Spleen (tissue), 13 donors: ENCODE measurements at places on chromosomes 11 and 22.

DNA sequence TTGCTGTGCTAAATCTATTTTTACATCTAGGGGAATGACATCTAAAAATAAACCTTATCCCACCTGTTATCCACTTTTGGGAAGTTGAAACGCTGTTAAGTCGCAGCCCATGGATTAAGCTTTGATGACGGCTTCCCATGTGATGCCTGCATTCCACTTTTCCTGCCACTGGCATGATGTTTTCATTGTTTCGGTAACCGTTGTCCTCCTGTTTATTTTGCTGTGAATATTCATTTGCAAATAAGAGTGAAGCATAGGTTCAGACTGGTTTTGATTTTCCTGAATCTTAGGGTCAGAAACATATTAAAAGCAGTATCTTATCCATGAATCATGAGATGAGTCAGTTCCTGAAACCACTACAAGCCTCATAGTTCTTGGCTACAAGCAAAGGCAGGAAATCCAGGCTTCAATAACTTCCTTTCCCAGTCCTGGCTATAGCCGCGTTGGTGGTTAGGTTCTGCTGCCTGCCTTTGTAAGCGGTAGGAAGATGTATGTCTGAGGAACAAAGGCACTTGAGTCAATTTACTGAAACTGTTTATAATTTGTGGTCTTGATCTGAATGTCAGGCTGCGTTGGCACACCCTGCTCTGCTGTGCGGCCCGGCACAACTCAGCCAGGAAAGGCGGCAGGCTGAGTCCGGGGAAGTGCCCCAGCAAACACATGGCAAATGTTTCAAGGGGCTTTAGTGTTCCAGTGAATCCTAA lies 19.4 kb downstream of the TEAD1 start:
- no peak for DNase-seq

GRCh38 chr11:94449437-94449836 lies 44.2 kb downstream of the MRE11 start:
- no peak for DNase-seq

DNA sequence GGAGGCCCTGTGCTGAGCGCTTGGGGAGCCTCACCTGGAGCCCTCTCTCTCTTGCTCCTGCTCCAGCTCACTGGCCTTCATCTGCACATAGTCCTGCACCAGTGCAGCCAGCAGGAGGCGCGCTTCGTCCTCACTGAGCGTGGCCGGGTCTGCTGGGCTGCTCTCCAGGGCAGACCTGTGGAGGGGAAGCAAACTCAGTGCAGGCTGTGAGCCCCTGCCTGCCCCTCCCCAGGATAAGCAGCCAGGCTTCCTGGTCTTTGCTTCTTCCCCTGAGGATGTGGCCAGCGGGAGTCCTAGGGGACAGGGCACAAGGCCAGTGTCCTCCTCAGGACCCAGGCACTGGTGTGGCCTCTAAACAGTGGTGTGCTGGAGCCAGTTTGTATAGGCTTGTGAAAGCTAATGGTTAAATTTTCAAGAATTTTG lies 2.2 kb downstream of the CALCA start:
- peak; percentile 79 for DNase-seq

DNA sequence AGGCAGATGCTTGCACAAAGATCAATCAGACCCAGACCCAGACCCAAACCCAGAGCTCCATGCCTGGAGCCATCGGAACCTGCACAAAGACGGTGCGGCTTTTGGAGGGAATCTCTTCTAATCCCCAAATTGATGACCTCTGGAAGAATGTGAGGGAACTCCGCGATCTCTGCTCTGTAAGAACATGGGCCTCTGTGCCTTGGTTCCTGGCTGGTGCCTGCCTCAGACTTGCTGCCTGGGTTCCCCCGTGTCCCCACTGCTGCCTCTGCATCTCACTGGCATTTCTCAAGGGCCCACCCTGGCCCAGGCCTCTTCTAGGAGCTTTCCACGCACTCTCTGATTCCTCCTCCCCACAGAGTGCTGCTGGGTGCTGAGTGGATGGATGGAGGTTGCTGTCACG lies 1044.4 kb downstream of the TBC1D22A start:
- no peak for DNase-seq

GRCh38 chr11:63761931-63762653 lies 6.5 kb downstream of the ZFTA start:
- DNase-seq, result no peak

DNA sequence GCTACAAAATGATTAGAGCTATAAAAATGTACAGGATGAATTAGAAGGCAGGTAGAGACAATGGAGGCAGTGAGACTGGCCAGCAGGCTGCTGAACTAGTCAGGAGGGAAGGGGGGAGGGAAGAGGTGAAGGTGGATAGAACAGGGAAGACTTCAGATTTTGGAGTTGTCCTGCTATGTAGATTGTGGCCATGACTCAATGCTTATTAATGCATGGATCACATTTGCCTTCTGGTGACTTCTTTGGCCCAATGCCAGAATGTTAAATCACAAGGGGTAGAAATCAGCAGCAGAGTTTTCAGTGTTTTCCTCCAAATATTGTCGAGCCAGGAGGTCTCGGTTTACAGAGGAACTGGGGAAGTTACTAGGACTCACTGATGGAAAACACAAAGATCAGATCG lies 346.6 kb downstream of the AASDHPPT start:
- no peak for DNase-seq
